ENCODE measurements at places on chromosomes 1 and 21.

GRCh38 chr1:241323514-241324195 is 33.4 kb downstream of the RGS7 start:
- no peak for DNase-seq

GRCh38 chr1:32539584-32540571 is 651 bp downstream of the ZBTB8A start:
- peak; percentile 17 for DNase-seq

- DNase-seq, result peak; percentile 54
Observed at GRCh38 chr1:150150133-150151021, 661 bp downstream of the PLEKHO1 start.

- DNase-seq, result no peak
Observed at GRCh38 chr1:77405186-77405585, 123.4 kb downstream of the AK5 start.

DNA sequence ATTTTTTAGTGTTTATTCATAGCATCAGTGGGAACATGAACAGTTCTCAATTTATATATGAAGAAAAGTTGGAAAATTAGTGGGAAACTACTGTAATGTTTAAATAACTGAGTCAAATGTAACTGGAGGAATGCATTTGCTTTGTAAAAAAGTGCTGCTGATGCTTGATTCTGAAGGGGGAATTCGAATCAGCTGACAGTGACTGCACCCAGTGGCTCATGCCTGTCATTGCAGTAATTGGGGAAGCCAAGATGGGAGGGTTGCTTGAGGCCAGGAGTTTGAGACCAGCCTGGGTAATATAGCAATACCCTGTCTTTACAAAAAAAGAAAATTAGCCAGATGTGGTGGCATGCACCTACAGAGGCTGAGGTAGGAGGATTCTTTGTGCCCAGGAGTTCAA is 398.4 kb downstream of the ZP4 start:
- no peak for DNase-seq
